NCI-H1694 (cell line): ENCODE measurements at places on chromosomes 11 and 22.

- DNase-seq, result no peak
These were observed 158.4 kb downstream of the CADM1 start for GRCh38 chr11:115345840-115346239.

DNA sequence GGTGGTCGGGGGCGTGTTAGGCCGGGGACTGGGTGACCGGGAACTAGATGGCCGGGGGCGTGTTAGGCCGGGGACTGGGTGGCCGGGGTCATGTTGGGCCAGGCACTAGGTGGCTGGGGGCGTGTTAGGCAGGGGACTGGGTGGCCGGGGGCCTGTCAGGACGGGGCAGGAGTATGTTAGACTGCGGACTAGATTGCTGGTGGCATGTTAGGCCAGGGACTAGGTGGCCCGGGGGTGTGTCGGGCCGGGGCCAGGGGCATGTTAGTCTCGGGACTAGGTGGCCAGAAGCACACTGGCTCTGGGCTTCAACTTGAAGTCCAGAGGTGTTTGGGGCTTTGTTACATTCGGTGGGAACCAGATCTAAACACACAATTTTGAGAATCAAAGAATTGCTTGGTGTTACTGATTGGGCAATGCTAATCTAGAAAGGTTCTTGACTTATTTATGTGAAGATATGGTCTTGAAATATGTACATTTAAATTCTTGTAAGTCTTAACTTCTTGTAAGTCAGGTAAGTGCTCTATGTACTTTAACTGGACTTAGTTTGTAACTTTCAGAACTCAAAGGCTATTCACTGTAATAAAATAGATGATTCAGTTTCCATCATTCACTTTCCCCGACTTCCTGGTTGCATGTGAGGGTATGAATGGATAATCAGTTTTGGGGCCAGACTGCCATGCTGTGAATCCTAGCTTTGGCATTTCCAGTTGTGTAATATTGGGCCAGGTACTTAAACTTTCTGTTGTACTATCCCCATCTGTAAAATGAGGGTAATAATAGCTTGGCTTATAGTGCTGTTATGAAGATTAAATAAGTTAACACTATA is 1.1 kb downstream of the EXT2 start:
- DNase-seq, result no peak

DNA sequence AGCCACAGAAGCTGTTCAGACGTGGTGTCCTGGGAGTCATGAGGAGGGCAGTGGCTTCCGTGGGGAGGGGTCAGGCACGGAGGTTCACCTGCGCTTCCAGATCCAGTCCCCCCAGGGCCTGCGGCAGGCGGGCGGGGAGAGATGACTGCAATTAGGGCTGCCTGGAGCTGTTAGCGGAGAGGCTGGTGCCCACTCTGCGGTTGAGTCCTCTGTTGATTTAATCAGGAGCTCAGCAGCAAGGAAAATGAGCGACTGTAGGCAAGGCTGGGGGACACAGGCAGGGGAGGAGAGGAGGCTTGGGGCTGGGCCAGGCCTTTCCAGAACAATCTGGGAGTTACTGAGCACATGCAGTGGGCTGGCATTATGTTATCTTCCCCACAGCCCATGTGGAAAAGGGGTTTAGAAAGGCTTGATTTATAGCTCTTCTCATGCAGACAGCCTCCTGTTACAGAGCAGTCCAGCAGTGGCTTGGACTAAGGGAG is 13.1 kb downstream of the PLCB3 start:
- DNase-seq, result no peak

- DNase-seq, result no peak
These were observed 9.6 kb upstream of the C1QTNF6 start for GRCh38 chr22:37197451-37198257.

DNA sequence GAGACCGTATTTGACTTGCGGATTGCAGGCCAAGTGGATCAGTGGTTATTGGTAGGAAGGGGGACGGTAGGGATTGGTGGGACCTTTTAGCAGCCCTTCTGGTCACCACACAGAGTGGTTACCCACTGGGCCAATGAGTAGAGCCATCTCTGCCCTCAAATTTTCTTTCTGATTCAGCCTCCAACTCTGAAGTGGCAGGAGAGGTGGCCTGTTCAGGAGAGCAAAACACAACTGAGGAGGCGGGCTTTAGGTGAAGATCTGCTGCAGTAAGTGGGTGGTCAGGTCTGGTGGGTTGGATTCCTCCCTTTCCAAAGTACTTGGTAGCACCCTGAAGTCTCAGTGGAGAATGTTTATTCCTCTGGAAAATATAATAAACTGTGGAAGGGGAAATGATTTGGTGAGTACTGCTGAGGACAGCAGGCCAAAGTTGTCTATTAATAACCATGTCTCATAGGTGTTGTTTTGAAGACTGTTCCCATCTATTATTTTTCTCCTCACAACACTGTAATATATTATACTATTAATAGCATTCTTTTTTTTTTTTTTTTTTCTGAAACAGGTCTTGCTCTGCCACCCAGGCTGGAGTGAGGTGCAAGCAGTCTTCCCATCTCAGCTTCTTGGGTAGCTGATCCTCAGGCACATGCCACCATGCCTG is 1.5 kb downstream of the MISFA start:
- DNase-seq, result no peak
